Stimulated activated CD4-positive, alpha-beta T cell treated with anti-CD3 and anti-CD28 coated beads, Interleukin-1b, Interleukin-23, amount 100 ng/mL, for 48 hours (primary cell): ENCODE measurements at places on chromosomes 11 and 22.

DNA sequence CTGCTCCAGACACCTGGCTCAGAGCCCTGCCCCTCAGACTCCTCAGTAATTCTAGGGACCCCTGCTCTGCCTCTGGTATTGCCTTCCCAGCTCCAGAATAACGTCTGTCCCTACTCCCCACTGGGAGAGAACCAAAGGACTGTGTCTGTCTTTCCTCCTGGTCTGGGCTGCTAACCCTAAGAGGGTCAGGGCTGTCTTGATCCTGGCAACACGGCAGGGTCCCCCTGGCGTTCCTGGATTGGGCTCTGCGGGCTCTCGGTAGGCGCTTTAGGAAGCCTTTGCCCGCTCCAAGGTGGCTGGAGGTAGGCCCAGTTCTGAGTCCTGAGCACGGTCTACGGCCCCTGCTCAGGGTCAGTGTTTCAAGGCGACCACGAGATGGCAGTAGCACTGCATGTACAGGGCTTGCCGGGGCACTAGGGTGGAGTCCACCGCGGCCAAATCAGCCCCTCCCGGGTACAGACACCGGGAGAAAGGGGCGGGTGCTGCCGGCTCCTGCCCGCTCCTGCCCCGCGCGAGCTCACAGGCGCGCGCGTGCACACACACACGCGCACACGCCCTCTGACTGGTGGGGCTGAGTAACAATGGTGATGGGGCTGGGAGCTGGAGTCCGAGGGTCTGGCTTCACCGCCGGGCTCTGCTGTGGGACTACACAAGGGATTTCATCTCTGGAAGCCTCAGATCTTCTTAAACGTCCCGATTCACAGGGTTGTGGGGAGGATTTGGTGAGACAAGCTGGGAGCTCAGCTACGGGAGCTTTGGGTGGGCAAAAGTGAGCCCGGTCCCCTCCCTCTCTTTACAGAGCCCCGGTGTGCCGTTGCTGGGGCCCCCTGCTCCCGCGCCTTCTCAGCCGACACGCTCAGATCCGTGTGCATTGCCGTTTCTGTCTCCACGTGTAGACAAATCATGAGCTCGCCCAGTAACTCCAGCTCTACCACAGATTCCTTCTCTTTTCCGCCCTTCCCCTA, 30.1 kb upstream of the HMOX1 start:
- peak; percentile 88 for DNase-seq

DNA sequence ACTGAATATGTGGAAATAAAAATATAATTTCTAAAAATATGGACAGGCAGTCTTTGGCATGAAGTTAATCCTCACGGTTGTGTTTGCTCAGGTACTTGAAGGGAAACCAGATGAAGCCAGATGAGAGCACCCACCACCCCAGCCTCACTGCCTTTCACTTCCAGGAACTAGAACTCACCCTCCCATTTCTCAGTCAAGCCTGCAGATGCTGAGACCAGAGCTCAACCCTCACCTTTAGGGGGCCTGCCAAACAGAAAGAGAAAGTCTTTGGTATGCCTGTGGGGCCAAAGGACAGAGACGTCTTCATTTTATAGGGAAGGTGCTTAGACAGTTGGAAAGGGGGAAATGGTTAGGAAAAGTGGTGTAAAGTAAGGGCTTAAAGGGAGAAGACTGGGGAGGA, 252.8 kb upstream of the PLET1 start:
- no peak for DNase-seq

DNA sequence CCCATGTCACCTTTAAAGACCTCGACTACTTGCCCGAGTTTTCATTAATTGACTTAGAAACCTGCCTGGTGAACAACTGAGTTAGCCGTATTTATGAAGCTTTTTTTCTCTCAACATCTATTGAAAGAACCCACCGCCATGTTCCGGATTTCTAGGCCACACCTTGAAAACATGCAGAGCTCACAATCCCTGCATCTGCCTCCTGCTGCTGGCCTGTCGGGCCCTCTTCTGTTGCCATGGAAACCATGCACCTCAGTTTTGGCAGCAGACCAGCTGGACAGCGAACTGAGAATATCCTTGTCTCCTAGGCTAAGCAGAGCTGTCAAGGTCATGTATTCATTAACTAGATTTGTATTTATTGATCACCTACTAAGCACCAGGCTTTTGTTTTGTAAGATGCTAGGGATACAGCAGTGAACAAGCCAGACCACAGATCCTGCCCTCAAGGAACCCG, 4.3 kb upstream of the PATZ1 start:
- no peak for DNase-seq

DNA sequence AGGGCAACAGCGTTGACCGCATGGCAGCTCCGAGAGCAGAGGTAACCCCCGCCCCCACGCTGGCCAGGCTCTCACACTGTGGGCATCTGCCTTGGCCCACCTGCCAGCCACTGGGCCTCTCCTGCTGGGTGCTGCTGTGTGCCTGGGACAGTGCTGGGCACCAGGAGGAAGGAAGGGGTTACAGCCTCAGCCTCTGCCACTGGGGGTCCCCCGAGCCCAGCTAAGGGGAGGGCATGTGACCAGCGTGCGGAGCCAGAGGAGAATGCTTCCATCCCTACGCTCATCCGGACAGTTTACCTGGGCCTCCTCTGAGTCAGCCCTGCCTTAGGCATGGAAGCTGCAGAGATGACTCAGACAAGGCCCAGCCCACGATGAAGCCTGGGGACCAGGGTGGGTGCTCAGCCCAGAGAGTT, 10.9 kb downstream of the NCF4 start:
- DNase-seq: no peak
